ENCODE measurements at places on chromosomes 1 and 21. TPM values are rescaled to one million over a fixed set of nuclear protein-coding genes. Genes with fewer than 3 reads are reported as not detected.

- H3K4me1 ChIP-seq, result peaks cover 32% of the 10 kb centered on the region
- H3K36me3 ChIP-seq, result no peaks in the 10 kb centered on the region
- peak overlapping the region; percentile 93 for H3K27ac ChIP-seq
- peak; percentile 91 for DNase-seq
Observed at GRCh38 chr1:231139125-231139649, 22.7 kb upstream of the TRIM67 start.

DNA sequence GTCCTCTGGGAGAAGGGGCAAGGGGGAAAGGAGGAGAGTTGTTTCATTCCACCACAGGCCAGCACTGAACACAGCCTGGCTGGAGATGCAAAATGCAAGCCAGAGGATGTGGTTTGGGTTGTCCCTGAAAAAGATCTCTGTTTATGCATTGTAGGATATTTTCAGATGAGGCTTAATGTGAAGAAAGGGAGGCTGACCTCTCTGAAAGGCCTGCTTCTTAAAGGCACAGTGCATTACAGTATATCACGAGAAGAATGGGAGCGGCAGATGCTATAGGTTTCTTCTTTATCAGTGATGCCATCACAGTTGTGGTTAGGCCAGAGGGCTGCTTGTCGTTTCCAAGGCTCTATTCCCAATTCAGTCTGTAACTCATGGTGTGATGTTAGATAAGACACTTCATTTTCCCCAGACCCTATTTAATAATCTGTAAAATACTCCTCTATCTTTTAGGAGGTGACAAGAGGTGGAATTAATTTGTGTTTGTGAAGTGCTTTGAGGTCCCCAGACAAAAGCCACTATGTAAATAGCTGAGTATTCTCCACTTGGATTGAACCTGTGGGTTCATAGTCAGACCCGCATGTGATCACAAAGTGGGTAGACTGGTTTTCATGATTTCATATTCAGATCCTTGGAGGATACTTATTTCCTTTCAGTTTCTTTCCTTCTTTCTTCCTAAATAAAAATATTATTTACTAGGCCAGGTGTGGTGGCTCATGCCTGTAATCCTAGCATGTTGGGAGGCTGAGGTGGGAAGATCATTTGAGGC, 76.5 kb upstream of the WDR26 start:
- H3K4me1 ChIP-seq, result peaks cover 20% of the 10 kb centered on the region
- no peaks in the 10 kb centered on the region for H3K27me3 ChIP-seq
- H3K27ac ChIP-seq, result no peak overlapping the region
- no peaks in the 10 kb centered on the region for H3K36me3 ChIP-seq
- H3K4me3 ChIP-seq, result no peak overlapping the region

DNA sequence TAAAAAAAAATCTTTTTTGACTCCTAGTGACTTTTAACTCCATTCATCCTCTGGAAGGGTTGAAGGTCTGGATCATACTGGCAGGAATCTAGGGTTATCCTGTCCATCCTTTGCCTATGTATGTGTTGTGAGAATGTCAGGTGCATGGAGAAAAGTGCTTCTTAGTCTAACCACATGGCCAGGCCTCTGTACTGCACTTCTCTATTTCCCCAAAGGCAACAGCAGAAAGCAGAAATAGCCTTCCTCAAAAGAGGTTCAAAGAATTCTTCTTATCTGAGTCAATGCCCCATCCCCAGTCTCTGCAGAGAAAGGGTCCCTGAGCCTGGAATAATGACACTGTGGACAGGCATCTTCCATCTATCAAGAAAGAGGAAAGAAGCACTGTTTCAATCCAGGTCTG, 85.7 kb upstream of the CD34 start:
- H3K4me1 ChIP-seq, result no peaks in the 10 kb centered on the region
- DNase-seq, result no peak
- no peaks in the 10 kb centered on the region for H3K36me3 ChIP-seq

DNA sequence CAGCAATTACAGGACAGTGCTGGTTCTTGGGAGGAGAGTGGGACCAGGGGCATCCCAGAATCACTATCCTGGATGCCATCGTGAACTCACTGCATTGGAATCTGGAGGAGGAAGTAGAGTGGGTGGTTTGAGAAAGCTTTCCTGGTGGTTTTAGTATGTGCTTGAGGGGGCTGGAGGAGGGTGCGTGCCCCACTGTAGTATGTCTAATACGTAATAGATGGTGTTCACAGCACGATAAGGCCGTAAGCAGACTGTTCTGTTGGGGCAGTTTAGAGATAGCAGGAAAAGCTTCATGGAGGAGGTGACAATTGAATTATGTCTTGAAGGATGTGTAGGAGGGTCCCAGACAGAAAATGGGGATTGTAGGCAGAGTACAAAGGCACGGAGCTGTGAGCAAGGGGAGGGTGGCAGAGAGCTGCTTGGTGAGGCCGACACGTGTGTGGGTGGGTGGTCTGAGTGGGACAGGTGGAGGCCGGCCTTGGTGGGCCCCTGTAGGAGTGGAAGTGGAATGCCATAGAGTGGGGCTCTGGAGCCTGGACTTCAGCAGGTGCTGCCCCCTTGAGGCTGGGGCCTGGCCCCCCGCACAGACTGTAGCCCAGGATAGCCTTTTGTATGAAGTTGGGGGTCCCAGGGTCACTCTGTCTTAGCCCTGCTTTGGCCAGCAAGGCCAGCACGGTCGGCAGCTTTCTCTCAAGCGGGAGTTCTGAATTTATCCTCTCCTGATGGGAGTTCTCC, 37.0 kb downstream of the IL6R start:
- peaks cover 7% of the 10 kb centered on the region for H3K27me3 ChIP-seq
- H3K4me3 ChIP-seq, result no peak overlapping the region
- no peaks in the 10 kb centered on the region for H3K36me3 ChIP-seq

- no peaks in the 10 kb centered on the region for H3K4me1 ChIP-seq
- DNase-seq, result no peak
- H3K27ac ChIP-seq, result no peak overlapping the region
Observed at GRCh38 chr1:66711420-66711819, 40.8 kb upstream of the DYNLT5 start.

GRCh38 chr1:215891266-215892057, 324.4 kb downstream of the KCTD3 start:
- no peaks in the 10 kb centered on the region for H3K4me1 ChIP-seq
- DNase-seq, result no peak
- no peaks in the 10 kb centered on the region for H3K36me3 ChIP-seq
- H3K27me3 ChIP-seq, result no peaks in the 10 kb centered on the region

Gene NR5A2
- total RNA-seq, result 0.39 TPM

Gene FAM151A
- total RNA-seq, result not detected

Gene SPRR2A
- not detected for total RNA-seq

Measured in astrocyte (in vitro differentiated cells and primary cell).